B cell (primary cell): ENCODE measurements at places on chromosomes 13 and 19.

DNA sequence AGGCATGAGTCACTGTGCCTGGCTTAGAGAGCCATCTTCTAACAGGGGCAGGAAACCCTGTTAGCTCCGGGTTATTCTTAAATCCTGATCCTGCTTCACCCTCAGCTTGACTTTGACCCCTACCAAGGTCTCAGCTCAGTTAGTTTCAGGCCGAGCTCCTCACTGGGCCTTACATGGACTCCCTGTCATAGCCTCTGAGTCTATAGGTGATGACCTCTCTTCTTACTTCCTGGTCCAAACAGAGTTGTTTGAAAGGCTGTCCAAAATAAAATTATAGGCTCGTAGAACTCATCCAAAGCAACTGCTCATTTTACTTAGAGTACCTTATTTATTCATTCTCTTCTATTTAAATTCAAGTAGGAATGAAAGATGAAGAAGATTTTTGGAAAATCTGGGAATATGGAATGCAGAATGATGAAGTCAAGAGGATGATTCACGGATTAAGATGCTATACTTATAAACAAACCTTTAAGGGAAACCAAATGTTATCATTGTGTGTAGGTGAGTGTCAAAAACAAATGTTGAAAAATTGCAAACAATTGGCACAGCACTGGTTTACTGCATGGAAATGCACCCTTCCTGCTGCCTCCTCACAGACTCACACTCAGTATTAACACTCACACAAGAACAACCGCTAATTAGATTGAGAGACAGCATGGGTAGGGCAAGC, 174.1 kb downstream of the RGCC start:
- no peak for DNase-seq

DNA sequence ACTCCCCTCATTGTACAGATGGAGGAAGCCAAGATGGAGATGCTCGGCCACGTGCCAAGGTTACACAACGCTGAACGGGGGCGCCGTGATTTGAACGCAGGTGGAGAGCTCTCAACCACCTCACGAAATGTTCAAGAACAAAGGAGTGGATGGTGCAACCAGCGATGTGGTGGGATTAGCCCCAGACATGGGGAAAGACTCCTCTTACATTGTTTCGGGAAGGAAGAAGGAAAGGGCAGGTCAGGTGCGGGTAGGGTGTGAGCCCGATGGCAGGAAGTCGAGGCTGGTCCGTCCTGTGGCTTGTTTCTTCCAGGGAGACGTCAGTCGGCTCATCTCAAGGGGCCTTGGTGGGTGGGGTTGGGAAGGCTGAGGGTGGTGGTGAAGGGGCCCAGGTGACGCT, 7.1 kb upstream of the KLK14 start:
- no peak for DNase-seq

DNA sequence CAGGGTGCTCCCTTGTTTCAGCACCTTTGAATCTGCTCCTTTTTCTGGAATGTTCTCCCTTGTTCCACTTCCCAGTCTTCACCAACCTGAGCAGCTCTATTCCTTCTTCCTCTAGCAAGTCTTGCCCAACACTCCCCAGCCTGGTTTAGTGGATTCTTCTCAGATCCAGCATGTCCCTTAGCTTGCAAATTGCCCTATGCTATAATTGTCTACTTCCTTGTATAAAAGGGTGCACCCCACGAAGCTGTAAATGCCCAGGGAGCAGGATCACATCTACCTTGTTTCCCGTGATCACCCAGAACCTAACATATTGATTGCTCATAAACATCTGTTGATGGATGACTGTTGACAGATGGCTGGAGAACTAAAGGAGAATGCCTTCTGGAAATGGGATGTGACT, 93.2 kb upstream of the C1QTNF9B start:
- no peak for DNase-seq

DNA sequence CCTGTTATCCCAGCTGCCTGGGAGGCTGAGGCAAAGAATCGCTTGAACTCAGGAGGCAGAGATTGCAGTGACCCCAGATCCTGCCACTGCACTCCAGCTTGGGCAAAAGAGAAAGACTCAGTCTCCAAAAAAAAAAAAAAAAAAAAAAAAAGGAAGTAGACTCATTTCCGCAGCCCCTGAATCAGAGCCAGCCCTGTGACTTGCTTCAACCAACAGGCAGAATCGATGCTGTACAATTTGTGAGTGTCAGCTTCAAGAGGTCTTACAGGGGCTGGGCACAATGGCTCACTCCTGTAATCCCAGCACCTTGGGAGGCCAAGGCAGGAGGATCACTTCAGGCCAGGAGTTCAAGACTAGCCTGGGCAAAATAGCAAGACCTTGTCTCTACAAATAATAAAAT, 12.8 kb downstream of the ANKRD27 start:
- peak; percentile 39 for DNase-seq

DNA sequence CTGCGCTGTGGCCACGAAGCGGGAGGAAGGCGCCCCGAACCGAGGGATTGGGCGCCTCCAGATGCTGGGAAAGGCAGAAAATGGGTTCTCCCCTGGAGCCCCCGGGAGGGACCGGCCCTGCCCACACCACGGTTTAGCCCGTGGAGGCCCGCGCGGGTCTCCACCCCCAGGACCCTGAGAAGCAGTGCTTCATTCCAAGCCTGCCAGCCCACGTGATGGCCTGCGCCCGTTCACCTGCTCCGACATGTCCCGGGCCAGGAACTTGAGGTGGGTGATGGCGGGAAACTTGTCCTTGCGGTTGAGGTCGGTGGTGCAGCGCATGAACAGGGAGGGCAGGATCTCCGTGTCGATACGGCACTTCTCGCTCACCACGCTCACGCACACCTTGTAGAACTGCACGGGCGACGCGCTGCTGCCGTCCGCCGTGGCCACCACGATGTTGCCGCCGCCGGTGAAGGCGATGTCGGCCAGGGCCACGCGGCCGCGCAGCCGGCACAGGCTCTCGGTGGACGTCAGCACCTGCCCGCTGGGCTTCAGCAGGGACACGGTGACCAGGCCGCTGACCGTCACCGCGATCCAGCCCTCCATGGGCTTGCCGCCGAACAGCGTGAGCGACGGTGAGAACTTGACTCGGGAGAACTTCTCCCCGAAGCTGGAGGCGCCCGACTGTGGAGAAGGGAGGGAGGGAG, 7.3 kb downstream of the MED16 start:
- no peak for DNase-seq

DNA sequence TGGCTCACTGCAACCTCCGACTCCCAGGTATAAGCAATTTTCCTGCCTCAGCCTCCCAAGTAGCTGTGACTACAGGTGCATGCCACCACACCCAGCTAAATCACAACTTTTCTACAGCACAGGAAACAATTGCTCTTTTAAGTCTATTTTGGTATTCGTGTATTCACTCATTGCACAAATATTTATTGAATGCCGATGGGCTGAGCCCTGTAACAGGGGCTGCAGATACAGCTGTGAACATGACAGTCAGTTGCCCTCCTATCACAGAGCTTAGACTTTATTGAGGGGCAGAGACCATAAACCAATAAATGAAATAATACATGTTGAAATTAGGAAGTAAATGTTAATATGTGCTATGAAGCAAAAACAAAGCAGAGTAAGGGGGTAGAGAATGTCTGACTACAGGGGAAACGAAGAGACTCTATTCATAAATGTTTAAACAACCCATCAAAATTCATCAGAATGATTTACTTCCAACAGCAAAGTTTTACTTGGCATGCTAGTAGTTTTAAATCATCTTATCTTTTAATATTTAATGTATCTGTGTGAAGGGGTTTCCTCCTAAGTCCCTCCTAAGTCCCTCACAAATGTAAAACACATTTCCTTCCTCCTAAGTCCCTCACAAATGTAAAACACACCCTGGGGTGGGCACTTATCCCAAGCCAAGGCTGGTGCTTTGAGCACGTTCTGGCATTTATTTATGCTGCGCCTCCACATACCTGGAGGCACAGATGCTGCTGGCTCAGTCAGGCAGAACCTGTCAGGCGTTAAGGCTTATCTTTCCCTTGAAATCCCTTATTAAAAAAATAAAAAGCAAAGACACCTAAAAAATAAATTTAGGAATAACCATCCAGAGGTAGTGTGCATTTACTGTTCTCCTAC, 140.8 kb downstream of the MIPEP start:
- DNase-seq: no peak

DNA sequence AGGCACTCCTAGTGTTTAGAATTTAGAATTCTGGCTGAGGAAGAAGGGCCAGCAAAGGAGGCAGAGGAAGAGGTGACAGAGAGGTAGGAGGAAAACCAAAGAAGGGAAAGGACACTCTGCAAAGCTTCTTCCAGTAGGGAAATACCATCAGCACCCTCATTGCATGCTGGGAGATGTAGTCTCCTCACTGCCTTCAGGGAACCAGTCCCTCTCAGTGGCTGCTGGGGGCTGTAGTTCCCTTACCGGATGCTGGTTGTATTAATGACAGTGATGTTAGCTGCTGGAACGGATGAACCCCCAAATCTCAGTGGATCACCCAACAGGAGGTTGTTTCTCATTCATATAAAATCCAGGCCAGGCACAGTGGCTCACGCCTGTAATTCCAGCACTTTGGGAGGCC, 10.1 kb downstream of the GRIN2D start:
- peak; percentile 68 for DNase-seq

DNA sequence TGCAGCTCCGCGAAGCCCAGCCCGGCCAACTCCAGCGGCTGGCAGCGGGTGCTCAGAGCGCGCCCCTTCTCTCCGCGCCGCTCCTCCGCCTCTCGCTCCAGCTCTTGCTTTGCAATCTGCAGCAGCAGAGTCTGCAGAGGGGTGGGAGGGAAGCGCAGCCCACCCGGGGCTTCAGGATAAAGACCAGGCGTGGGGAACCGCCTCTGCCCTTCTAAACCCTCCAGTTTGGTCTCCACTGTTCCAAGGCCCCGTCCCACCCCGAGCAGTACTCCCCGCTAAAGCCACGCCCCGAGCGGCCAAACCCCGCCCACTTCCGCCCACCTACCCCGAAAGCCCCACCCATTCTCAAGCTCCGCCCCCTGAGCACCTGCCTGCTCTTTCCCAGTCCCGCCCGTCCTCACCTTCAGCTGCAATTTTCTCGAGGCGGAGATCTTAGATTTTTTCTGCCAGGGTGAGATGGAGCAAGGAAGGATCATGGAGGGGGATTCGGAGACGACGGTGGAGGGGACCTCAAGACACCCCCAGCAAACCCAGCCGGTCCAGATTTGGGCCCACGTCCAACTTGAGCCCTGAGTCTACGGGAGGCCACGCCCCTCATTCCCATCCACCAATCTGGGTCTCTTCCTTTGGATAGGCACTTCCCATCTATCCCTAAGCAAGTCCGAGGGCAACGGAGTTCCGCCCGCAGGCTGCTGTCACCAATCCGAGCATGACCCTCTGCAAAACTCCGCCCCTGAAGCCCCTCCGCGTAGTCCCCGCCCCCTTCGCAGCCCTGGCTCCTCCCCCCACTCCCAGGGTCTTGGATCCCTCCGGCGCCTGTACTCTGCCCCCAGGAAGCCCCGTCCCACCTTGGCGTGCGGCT, 1.1 kb downstream of the TNNI3 start:
- peak; percentile 46 for DNase-seq

- no peak for DNase-seq
These were observed 314.3 kb upstream of the TMTC4 start for GRCh38 chr13:100988921-100989320.

- DNase-seq: peak; percentile 81
These were observed 15.3 kb downstream of the CDX2 start for GRCh38 chr13:27953676-27954405.

- peak; percentile 15 for DNase-seq
These were observed 9.9 kb upstream of the FPR3 start for GRCh38 chr19:51784922-51785690.

- DNase-seq: peak; percentile 78
These were observed 1.6 kb downstream of the P2RY11 start for GRCh38 chr19:10112895-10113591.

- DNase-seq: no peak
These were observed 7.8 kb downstream of the SLC7A1 start for GRCh38 chr13:29587645-29588044.

GRCh38 chr19:14519860-14520407, 1.7 kb upstream of the DNAJB1 start:
- DNase-seq: no peak

DNA sequence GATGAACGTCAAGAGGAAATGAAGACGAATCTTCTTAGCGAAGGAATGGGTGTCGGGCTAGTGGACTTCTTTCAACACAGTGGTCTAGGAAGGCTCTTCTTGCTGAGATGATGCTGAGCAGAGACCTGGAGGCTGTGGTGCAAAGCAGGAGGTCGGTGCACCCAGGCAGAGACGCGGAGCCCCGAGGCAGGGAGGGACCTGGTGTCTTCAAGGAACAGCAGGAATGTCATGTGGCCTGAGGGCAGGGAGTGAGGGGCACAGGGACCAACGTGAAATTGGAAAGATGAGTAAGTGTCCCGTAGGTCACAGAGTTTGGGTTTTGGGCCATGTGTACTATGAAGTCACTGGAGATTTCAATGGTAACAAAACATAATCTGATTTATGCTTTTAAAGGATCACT, 11.4 kb upstream of the CDC42EP5 start:
- DNase-seq: no peak

DNA sequence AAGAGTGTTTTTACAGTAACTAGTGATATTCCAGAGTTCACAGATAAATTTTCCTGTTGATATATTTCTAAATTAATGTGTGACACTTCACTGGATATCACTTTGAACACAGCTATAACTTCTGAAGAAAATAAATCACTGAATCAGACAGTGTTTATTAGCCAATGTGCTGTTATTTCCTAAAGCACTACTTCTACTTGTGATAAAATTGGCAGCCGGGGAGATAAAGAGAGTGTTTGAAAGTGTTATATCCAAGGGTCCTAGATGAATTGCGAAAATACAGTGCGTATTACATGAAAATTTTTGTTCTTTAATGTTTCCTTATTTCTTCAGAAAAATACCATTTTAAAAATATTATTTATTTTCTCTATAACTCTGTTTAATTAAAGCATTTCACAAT, 417.5 kb upstream of the ARGLU1 start:
- DNase-seq: no peak

DNA sequence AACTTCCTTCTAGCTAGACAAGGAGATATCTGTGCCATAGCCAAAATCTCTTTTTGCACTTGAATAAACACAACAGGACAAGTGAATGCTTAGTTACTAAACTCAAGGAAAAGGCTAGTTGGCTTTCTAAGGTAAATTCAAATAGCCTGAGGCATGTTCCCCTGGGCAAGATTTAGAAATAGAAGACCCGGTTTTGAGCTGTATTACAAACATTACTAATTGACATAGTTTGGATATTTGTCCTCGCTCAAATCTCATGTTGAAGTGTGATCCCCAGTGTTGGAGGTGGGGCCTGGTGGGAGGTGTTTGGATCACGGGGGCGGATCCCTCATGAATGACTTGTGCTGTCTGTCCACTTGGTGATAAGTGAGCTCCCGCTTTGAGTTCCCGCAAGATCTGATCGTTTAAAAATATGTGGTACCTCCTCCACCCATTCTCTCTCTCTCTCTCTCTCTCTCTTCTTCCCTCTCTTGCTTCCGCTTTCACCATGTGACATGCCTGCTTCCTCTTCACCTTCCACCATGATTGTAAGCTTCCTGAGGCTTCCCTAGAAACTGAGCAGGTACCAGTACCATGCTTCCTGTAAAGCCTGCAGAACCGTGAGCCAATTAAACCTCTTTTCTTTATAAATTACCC, 3.9 kb upstream of the KBTBD6 start:
- DNase-seq: no peak

DNA sequence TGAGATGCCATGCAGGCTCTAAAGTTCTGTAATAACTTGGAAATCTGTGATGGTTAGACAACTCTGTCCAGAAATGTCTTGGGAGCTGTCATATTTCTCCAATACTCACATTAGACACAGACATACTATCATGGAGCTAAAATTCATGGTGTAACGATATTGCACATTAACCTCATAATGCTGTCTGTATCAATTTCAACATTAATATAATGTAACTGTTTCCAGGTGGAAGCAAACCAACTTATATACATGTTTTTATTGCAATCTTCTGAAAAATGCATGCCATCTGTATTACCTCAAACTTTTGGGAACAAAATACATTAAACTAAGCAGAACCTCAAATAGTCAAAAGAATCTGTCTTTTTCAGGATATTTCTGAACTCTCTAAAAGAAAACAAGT, 14.7 kb upstream of the SPART start:
- DNase-seq: no peak
